ENCODE measurements at places on chromosomes 1 and 21.

DNA sequence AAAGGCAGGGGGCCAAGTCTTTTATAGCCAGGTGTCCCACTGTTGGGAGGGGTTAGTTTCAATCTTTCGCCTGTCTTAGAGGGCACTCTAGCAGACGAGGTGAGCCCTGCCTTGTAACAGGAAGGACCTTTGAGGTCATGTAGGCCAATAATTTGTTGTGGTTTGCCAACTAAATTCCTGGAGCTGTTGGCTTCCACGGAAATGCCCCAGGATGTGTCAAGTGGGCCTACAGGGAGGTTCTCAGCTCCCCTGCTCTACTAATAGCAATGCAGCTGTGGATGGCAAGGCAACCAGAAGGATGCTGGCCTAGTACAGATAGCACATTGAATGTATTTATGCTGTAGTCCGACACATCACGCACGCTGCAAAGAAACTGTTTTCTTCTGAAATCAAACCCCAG is 22.3 kb upstream of the CASQ2 start:
- DNase-seq: no peak

- no peak for DNase-seq
Measured at GRCh38 chr1:162135271-162135775, 65.8 kb downstream of the NOS1AP start.

GRCh38 chr1:47515164-47515789 is 77.4 kb downstream of the FOXD2 start:
- DNase-seq: no peak

DNA sequence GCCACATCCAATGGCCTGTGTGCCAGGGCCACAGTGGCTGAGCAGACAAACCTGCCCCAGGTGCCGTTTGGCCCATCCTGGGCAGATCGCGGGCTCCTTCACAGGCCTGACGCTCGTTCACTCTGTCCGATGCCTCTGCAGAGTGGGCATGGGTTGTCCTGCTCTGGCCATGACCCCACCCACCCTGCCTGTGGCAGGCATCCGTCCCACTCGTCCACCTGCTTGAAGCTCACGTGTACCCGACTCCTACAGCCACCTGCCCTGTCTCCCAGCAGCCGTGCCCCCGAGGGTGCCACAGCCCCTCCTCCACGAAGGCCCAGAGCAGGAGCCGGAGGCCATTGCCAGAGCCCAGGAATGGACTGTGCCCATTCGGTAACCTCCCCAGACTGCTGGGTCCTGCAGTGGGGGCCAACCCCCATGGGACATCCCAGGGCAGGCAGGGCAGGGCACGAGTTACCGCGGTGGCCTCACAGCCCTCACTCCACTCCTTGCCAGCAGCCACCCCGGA is 41.9 kb downstream of the TRIM11 start:
- DNase-seq: no peak

DNA sequence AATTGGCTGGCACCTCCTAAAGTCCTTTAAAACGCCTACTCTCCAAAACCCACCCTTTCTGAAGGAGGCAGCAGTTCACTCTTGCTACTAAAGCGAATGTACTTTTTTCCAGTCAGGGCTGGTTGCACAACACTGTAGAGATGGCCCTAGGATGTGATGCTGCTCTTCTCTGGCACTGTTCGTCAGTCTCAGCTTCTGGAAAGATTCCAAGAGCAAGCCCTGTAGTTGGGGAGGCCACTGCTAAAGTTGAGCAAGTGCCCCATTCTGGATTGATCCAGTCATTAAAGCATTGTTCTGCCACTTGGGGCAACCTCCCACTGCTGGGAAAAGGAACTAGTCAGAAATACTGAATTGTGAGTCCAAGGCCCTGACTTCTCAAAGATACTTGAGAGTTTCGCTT is 28.5 kb upstream of the KCNQ4 start:
- no peak for DNase-seq

DNA sequence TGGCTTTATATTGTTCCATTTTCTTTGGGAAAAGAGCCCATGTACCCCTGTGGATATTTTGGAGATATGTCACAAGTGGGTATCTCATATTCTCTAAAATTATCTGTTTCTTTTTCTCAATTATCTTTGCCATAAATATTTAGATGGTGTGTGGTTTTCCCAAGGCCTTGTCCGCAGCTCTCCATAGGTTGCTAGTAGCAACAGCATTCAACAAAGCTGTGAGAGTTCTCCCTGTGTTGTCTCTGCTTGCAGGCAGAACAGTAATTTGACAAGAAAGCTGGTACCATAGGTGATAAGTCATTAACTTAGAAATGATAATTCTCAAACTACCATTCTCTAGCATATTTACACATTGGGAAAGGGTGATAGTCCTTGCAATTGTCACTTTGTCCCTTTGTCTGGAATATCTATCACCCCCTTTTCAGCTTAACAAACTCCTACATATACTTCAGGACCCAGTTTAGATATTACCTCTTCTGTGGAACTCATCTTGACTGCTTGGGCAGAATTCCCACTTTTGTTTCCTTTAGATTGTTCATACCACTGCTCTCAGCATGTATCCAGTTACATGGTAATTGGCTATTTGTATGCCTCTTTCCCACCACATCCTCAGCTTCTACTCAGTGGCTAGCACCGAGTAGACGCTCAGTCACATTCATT is 8.9 kb downstream of the CD101 start:
- DNase-seq: no peak

DNA sequence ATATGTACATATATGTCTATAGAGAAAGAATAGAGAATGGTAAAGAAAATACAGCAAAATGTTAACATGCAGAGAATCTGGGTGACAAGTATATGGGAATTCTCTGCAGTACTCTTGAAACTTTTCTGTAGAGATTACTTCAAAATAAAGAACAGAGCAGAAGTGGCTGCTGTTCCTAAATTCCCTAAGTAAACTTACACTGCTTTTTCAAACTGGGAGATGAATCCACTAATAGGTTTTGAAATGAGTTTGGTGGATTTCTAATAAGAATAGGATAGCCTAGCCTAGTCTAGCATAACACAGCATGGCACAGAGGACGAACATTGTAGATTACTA is 450 bp upstream of the CR2 start:
- no peak for DNase-seq

GRCh38 chr1:6152882-6153281 is 27.2 kb downstream of the CHD5 start:
- DNase-seq: no peak

DNA sequence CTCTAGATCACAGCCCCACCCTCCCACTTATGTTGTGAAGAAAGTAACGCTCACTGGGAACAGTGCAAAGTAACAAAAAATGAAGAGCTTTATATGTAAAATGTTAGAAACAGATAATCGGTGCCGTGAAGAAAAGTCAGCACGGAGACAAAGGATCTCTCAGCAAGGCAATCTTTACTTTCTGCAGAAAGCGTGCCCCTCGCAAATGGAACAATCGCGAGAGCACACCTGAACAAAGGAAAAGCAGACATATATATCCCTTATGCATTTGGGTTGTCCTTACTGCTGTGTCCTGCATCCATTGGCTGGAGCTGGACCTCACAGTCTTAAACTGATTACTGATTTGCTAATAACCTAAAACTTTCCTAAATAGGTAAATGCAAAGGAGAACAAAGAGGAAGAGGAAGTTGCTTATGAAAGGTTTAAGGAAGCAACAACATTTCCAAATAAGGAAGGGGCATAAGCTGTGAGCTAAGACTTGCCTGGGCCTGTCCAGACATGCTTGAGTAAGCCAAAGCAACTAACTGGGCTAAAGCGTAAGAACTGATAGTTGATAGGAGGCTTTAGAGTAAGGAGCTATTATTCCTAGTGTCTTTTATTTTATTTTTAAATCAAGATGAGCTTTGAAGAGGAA is 89.7 kb downstream of the GTF2B start:
- DNase-seq: no peak

DNA sequence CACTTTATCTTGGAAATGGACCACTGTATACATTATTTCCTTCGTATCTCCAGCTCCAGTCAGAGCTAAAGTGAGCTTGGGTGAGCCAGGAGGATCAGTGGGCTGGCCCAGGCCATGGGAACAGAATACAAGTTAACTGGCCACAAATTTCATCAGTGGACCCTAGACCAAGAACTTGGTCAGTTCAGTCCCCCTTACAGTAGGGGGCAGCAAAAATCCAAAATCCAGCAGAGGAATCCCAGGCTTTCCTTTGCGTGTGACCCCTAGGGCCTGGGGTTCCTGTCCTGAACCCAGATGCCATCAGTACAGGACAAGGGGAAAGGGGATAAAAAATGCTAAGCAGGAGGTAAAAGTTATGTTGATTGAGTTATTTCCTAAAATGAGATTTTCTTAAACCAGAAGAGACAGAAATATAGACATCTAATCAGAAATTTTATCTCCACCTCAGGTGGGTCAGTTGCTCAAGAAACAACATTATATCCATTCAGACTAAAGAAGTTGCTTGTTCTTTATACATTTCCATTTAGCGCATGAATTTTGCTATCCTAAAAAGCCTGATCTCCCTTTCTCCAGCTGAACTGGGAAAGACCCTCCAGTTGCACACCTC is 24.1 kb upstream of the LCE5A start:
- no peak for DNase-seq

- no peak for DNase-seq
Measured at GRCh38 chr1:32806290-32806689, 10.9 kb downstream of the YARS1 start.

DNA sequence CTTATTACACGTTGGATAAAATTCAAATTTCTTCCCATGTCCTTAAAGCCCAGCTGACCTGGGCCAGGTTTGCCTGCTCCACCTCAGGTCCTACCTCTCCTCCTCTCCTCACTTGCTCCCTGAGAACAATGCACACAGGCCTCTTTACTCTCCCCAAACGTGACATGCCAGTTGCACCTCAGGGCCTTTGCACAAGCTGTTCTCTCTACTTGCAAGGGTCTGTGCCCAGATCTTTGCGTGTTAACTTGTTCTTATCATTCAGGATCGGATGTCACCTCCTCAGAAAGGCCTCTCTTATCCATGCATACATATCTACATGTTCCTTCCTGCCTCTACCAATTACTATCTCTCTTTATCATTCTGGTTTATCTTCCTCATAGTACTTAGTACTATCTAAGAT is 14.7 kb upstream of the LEFTY1 start:
- no peak for DNase-seq

DNA sequence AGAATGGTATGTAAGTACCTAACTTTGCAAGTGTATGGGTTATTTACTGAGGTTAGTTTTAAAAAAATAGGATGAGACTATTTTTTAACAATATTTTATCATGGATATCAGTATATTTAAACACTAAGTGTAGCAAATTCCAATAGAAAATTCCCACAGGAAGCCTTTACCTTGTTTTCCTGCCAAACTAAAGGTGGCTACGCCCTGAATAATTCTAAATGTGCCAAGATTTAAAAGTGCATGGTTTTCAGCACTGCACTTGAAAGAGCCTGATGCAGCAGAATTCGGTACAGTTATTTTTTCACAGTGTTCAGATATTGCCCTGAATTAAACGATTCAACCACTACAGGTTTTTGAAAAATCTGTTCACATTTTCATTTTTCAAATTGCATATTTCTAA is 1622.8 kb upstream of the B3GALT2 start:
- no peak for DNase-seq

GRCh38 chr1:9253453-9254105 is 19.0 kb downstream of the H6PD start:
- DNase-seq: no peak

- no peak for DNase-seq
Measured at GRCh38 chr1:157775101-157775870, 1.6 kb downstream of the FCRL2 start.

- no peak for DNase-seq
Measured at GRCh38 chr1:182185842-182186756, 124.6 kb upstream of the ZNF648 start.

- DNase-seq: no peak
Measured at GRCh38 chr1:14667651-14667984, 69.1 kb downstream of the KAZN start.

DNA sequence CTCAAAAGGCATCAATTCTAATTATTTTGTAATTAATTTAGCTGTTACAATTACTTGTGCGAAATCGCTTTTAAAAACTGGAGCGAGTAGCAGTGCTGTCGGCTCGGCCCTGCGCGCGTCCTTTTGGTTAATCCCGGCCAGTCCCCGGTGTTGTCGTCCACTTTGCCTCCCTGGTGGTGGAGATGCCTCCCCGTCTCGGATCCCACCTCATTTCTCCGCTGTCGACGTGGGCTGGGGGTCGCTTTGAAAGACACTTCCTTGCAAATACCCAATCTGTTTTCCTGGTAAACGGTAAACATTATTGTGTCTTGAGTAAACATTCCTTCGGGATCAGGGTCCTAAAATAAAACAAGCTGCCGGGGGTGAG is 3.7 kb downstream of the FOXD3 start:
- DNase-seq: no peak

GRCh38 chr1:66300280-66300971 is 233.5 kb upstream of the SGIP1 start:
- DNase-seq: no peak
